ENCODE measurements at places on chromosomes 4 and X.

DNA sequence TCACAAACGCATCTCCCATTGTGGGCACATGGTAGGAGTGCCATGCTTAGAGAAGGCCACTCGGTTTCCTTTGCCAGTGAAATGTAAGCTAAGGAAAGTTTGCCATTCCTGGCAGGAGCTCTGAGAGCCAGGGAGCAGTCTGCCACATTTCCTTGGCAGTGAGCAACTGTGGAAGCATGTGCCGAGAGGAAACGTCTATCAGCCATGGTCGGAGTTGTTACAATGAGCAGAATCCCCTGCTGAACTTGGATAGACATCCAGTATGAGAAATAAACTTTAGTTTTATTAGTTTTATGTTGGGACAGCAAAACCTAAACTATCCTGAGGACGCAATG, 51.1 kb downstream of the ENOPH1 start:
- DNase-seq: no peak

DNA sequence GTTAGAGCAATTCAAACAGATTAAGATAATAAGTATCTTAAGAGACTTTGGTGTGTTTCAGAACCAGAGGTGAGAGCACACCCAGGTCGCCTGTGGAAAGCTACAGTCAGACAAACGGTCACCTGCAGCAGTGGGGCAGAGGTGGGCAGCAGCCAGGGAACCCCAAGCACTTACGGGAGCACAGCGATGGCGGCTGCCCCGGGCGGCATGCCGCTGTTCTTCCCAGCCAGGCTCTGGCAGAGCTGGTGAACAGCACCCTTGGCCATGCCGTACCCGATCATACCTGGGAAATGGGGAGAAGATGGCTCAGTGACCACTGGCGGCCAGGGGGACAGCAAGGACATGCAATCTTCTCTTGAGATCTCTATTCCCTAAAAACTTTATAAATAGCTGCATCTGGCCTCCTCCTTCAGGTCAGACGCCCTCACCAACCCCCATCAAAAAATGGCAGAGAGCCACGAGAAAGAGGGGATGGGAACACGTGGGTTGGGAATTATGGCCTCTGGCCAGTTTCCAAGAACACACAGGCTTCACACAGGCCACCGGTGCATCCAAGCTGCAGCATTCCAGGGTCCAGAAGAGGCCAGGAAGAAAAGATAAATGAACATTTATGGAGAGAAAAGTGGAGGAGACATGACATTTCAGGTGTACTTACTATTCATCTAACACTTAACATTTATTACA, 19.7 kb downstream of the QDPR start:
- DNase-seq: no peak

DNA sequence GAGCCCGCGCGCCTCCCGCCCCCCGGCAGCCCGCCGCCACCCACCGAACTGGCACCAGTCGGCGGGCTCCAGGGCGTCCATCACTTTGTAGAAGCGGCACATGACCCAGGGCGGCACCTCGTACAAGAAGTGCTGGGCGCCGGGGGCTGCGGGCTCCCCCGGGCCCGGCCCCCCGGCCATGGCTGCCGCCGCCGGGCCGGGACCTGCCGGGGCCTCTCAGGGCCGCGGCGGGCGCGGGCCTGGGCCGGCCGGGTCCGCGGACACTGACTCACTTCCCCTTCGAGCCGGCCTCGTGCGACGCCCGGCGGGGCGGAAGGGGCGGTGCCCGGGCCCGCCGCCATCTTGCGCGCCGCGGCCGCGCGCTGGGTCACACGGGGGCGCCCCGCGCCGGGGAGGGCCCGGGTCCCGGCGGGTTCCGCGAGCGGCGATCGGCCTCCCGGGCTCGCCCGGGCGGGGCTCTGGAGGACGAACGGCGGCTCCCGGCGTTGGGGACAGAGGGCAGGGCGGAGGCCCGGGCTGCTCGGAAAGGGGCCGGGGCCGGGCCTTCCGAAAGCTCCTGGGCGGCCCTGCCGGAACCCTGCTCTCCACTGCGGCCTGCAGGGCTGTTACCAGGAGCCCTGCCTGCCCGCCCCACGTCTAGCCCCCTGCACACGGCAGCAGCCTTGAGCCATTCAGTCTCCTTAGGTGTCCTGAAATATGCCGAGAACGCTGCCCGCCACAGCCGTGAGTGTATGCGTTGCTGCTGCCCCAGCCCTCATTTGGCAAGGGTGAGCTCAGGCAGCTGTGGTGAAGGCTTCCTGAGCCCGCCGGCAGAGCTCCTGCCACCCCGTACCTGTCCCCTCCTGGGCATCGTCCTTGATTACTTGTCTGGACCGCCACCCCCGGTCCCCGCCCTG, at the start of gene IRAK1:
Gene IRAK1 (minus strand): TSS at position 270 of the 896 bp plus-strand sequence. CDS start 90 bp downstream, at position 180.
- DNase-seq: peak; percentile 76

DNA sequence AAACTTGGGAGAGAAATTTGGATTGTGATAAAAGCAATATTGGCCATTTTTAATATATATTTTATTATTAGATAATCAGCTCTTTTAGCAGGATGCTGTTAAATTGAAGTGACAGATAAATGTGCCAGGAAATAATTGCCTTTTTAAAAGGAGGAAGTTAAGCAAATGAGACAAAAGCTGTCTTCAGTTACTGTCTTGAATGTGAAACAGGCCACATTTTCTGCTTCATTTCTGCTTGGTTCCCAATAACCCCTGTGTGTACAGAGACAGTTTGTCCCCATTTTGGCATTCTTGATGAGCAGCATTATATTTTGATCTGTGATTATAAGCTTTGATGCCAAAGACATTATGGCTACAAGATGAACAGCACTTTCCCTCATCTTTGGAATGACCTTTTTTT, 953 bp downstream of the EPGN start:
- no peak for DNase-seq

DNA sequence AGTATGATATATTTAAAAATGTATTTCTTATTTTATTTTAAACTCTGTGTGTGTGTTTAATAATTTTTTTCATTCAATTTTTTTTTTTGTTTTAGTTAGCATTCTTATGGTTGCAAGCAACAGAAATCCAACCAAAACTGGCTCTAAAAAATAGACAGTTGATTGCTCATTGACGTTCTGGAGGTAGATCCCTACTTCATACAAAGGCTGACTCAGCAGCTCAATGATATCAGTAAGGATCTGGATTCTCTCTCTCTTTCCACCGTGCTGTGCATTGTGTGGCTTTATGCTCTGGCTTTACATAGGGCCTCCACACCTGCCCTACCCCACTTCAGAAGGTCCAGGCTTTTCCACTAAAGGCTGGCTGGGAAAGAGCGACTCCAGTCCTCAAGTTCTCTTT, 117.8 kb downstream of the UCHL1 start:
- no peak for DNase-seq

GRCh38 chrX:1093121-1093520, 119.3 kb downstream of the CRLF2 start:
- no peak for DNase-seq

DNA sequence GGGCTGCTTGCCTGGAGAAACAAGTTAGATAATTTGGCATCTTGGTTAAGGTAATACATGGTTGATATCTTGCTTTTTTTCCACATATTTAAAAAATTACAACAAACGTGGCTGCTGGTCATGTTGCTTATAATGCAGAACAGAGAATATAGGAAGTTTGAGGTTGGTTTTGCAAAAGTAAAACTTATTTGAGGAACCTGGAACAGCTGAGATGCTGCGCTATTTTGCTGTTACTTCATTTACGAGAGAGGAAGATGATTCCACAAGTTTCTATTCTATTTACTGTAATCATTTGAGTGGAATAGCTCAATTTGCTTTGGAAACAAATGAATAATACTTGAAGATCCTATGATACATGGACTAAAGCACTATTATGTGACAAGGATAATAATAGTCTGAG, 118.9 kb downstream of the TMA16 start:
- DNase-seq: no peak

DNA sequence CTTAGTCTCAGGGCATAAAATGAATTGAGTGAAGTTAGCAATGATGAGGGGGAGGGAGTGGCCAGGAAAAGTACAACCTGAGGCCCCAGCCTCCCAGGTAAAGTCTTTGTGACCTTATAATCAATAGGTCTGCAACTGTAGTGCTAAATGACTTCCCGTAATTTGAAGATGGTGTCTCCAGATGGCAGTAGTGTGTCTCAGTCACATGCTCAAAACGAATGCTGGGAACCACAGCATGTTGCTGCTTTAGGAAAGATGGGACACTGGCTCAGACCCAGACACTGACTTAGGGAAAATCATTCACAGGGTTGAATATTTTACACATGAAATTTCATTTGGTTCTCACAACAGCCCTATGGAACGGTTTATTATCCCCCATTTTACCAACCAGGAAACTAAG, 10.3 kb downstream of the SRPX2 start:
- DNase-seq: no peak

GRCh38 chr4:116499-116898, 7.8 kb upstream of the ZNF718 start:
- no peak for DNase-seq

GRCh38 chr4:165905405-165906027, 32.5 kb downstream of the TLL1 start:
- DNase-seq: no peak

- no peak for DNase-seq
These were observed 4.4 kb upstream of the FAT1 start for GRCh38 chr4:186727977-186728519.

GRCh38 chrX:138925330-138925729, 213.8 kb upstream of the FGF13 start:
- no peak for DNase-seq

DNA sequence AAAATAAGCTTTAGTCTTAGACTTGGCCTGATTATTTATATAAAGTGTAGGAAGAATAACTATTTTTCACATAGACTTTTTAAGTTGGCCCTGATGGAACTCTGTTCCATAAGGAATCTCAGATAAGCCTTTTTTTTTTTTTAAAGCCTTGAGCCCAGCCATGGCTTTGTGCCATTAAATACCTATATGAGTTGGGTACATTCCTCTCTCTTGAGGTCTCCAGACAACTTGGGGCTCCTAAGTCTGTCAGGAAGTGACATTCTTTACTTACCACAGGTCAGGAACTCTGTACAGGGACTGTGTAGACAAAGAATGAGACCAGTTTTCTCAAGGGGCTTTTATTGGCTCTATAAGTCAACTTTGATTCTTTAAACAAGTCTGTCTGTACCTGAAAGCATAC, 27.1 kb upstream of the IGFBP7 start:
- no peak for DNase-seq

GRCh38 chr4:128596853-128597252, 212.6 kb upstream of the JADE1 start:
- DNase-seq: no peak

GRCh38 chr4:102474736-102475504, 26.2 kb upstream of the NFKB1 start:
- no peak for DNase-seq

DNA sequence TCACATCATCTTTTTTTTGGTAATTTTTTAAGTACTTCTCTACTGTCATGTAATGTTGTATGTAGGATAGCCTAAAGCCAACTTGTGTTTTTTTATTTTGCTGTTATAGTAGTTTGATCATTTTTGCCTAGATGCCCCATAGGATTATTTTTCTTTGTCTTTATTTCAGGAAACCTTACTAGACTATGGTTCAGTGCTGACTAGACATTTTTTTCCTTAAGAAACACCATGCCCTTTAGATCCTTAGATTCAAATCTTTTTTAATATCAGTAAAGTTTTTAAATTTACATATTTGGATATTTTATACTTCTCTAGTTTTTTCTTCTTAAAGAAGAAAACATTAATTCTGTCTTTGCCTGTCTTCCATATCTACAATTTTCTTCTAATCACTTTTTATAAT, 221.3 kb downstream of the IDS start:
- DNase-seq: no peak

GRCh38 chr4:164304861-164305260, 449.1 kb upstream of the SMIM31 start:
- DNase-seq: no peak

- DNase-seq: no peak
These were observed 147.8 kb downstream of the BMPR1B start for GRCh38 chr4:94905511-94905910.

DNA sequence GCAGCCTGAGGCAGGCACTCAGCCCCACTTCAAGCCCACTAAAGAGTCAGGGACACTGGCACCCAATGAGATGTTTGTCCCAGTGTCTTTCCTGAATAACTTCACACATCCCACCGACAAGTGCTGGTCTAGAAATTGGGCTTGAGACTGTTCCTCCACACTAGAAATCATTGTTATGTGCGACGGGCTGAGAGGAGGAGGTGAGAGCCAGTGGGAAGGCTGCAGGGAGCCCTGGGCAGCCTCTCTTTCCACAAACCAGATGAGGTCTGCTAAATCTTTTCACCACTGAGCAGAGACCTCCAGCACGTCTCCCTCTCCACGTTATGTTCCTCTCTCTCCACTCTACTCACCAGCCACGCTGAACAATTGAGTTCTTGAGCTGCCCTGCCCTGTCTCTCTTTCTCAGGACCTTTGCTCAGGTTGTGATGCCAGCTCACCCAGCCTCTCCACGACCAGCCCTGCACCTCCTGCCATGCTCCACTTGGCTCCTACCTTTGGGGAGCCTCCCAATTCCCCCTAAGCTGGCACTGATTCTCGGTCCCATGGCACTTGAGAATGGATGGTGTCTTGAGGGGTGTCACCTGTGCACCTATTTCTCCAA, 8.4 kb downstream of the SCD5 start:
- DNase-seq: no peak

GRCh38 chrX:106875151-106875550, 28.0 kb downstream of the RIPPLY1 start:
- DNase-seq: no peak

- DNase-seq: peak; percentile 11
These were observed 71.0 kb downstream of the AFF1 start for GRCh38 chr4:87005690-87006425.

- DNase-seq: no peak
These were observed at the start of gene GAGE10 for GRCh38 chrX:49303346-49303745. TSS of gene GAGE10 (plus strand) at chrX:49303646. CDS start at chrX:49304860, 1,214 bp downstream.

GRCh38 chr4:101071241-101071640, 276.1 kb downstream of the PPP3CA start:
- no peak for DNase-seq

GRCh38 chr4:8840006-8840793, 31.4 kb downstream of the HMX1 start:
- DNase-seq: no peak

DNA sequence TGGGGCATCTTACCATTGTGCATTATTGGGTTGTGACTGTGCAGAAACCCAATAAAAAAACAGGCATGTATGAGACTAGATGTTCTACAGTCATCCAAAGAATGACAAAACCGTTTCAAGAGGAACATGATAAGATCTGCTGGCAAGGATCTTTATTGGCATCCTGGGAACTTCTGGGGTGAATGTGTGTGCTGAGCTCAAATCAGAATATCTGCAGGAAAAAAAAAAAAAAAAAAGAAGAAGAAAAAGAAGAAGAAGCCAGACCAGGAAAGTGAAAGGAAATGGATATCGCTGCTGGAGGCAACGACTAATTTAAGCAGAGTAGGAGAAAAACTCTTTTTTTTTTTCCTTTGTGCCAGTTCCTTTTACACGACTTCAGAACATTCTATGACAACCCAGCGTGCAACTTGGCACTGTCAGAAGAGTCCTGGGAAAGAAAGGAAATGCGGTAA, 484.2 kb upstream of the BOD1L1 start:
- DNase-seq: no peak

GRCh38 chrX:136710325-136710951, 62.5 kb downstream of the CD40LG start:
- DNase-seq: no peak
